ENCODE measurements at places on chromosomes 2 and 18.

DNA sequence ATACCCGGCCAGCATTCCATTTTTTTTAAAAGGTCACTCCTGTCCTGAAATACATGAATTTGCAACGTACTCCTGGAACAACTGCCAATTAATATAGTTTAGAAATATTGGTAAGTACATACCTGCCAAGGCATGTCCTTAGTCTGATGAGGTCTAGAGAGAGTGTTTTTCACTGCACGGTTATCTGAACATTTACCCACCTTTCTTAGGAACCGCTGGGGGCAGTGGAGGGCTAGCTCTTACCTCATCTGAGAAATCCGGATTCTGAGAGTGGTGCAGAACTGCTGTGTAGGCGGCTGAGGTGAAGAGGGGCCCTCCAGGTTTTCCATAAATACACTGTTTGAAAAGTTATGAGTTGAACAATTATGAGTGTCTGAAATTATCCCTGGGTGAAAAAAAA, 133.1 kb upstream of the CCDC195 start:
- no peak for DNase-seq

DNA sequence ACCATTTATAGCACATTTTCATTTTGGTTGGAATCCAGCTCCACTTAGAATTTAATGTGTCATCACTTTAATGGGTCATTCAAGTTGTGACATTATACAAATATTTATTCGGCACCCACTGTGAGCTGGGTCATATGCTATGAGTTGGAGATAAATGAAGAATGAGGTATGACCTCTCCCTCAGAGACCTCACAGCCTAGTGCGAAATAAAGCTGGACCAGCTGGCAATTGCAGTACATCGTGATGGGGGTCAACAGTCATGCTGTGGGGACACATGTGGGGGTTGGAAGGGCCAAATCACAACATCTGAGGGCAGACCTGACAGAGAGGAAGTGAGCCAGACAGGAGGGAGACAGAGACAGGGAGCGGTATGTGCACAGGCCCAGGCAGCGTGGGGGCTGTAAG, 175.4 kb downstream of the MAIP1 start:
- DNase-seq, result no peak

DNA sequence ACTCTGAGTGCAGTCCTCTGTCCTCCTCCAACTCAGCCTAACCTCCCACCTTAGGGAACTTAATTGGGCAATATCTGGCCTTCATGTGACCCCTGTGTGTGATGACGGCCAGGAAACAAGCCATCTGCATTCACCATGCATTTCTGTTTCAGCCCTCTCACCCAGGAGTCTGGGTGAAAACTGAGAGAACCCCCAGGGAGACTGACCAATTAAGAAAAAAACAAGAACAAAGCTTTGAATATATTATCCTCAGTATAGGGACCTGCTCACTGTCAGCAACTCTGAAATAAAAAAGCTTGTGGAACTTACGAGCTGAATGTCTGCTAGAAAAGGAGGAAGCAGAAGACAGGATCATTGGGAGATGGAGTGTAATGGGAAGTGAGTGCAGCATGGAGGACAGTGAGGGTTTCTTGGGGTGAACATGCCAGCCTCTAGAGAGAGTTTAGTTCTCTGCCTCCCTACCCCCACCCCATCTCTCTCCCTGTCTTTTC, 9.5 kb downstream of the MAPRE2 start:
- peak; percentile 59 for DNase-seq

GRCh38 chr18:42758852-42759251, 356.6 kb downstream of the RIT2 start:
- DNase-seq, result no peak

DNA sequence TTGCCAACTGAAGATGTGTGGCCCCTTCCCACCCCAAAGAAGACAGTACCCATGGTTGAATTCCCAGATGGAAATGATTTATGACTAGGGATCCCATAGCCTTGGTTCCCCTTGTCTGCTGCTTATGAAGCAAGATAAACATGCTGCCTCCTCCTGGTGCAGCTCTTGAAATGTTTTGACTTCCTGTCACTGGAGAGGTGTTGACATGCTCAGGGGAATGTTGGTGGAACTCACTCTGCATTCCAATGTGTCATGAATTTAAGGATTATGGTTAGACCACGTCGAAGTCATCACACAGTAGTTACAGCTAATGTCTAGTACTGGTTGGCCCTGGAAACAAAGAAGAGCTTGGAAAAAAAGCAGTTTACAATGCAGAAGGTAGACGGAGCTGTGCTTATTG, 69.0 kb upstream of the FAM110C start:
- DNase-seq, result no peak

GRCh38 chr18:6606411-6607085, 123.0 kb upstream of the ARHGAP28 start:
- DNase-seq, result no peak

DNA sequence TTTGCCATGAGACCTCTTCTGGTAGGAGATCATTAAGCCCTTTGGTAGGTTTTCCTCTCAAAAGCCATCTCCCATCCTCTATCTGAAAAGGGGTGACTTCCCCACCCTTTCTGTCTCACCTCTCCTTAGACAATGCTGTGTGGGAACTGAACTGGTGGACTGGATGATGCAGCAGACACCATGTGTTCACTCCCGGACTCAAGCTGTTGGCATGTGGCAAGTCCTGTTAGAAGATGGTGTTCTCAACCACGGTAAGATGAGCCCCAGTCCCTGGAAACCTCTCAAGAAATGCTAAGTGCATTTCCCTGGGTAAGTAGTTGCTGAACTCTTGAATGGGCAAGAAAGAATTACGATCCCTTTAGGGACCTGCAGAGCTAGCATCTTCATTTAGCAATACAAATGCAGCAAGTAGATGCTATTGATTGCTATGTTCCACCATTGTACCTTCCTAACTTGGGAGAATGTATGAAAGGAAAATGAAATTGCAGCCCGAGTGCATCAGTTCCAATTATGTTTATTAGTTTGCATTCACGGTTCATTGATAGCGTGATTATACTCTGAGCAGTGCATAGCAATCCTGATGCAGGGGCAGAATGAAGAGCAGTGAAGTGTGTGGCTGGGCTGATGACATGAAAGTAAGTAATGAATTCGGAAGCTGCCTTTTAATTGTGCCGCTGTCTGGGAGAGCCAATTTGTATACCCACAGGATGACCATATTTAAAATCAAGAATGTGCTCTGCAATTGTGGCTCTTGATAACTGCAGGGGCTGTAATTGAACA, 110.0 kb upstream of the MAP3K20 start:
- no peak for DNase-seq

GRCh38 chr2:216735668-216736067, 40.3 kb upstream of the IGFBP5 start:
- no peak for DNase-seq

- no peak for DNase-seq
These were observed 253.0 kb upstream of the NCKAP5 start for GRCh38 chr2:133821107-133821760.

Data from inflammatory macrophage treated with lipopolysaccharide for 1 hour (primary cell).